Activated CD4-positive, alpha-beta memory T cell treated with anti-CD3 and anti-CD28 coated beads, Interleukin-2, amount 10 ng/mL, durations not matched to agents 7 days and 5 days (primary cell): ENCODE measurements at places on chromosomes 12 and 14.
A peak's percentile ranks its signal among the peaks of the same experiment; 100 is the strongest.

GRCh38 chr12:108853981-108854446 lies 3.4 kb downstream of the SSH1 start:
- DNase-seq: no peak

- DNase-seq: no peak
Observed at GRCh38 chr12:54701940-54702592, 53.9 kb upstream of the DCD start.

GRCh38 chr12:27334042-27334720 lies 1.5 kb downstream of the BMAL2 start:
- DNase-seq: no peak

DNA sequence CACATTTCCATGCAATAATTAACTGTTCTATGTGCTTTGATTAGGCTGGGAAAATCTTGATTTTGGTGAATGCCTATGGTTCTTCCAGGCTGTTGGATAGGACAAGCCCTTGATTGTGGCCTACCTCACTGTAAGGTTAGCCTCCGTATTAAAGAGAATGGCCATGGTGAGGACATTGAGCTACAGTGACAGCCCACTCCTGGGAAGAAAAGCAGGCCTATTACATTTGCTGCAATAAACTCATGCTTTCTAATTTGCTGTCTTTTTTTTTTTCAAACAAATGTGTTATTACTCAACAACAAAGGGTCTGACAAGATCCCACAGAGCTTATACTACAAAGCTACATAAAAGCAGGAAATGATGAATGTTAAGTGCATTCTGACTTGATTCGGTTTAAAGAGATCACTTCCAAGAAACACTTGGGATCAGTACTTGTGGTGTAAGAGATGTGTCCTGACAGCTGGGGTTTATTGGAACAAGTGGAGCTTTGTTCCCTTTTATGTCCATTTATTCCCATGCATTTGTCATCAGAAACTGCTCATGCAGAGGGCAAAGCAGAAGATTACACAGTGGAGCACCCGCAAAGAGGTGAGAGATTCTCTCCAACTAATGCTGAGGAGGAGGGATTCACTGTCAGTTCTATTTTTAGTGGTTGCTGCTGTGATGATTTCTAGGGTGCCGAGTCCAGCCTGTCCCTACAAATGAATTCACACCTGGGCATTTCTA lies 29.1 kb upstream of the KCNK10 start:
- DNase-seq: no peak

DNA sequence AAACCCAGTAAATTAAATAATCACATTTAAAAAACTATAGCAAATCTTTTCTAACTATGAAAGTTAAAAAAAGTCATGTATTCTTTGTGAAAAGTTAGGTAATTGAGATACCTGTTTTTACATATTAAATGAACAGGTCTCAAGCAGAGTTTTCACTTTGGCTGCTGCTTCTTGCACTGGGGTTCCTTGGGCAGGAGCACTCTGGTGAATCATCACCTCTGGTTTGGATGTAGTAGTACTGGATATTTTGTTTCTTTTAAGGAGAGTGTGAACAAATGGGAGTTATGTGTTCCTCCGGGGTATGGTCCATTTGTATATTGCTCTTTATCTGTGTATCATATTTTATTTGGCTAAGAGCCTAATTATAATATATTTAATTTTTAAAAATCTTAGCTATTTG lies 82.7 kb downstream of the FUT8 start:
- DNase-seq: no peak

- no peak for DNase-seq
Observed at GRCh38 chr14:64174922-64175782, 119.0 kb downstream of the ESR2 start.

DNA sequence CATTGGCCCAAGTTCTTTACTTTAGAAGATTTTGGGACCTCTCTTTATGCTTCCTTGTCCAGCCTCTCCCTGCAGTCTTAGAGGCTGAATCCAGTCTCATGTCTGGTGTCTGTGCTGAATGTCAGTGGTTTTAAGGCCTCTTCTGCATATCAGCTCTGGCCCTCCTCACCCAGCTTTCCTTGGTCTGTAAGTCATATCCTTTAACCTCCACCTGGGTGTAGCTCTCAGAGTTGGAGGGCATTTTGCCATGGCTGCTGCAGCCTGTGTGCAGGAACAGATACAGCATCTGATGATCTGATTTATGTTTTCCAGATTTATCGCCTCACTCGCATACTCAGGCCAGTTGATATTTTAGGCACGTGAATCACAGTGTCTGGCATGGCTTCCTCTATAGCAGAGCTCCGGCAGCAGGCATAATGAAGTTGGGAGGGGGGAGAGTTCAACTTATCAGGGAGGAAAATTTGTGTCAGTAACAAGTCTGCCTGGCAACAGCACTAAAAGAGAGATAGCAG lies 335.0 kb downstream of the PCNX1 start:
- DNase-seq: no peak

GRCh38 chr12:13981296-13981962 lies at the start of gene GRIN2B:
TSS of gene GRIN2B (minus strand) at chr12:13981602. CDS start at chr12:13866208, 115,394 bp downstream.
- DNase-seq: no peak

- no peak for DNase-seq
Observed at GRCh38 chr14:104195878-104196277, 57.5 kb downstream of the KIF26A start.

GRCh38 chr14:55160989-55161388 lies 30.4 kb downstream of the DLGAP5 start:
- no peak for DNase-seq

- DNase-seq: no peak
Observed at GRCh38 chr12:6192604-6193380, 7.4 kb upstream of the CD9 start.

DNA sequence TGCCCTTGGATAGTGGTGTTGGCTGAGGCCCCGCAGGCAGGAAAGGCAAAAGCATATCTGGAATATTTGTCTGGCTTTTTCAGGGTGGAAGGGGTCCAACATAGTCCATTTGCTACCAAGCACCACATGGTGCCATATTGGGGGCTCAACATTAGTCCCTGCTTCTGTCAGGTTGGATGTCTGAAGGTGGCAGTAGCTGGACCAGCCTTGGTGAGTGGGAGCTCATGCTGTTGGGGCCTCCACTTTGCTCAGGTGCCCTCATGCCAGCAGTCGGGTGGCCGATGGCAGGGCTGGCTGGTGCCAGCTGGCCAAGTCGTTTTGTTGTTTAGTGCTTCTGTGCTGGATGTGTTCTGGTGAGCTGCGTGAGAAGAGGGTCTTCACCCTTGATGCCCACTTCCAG lies 135.3 kb downstream of the PAPOLA start:
- peak; percentile 12 for DNase-seq

DNA sequence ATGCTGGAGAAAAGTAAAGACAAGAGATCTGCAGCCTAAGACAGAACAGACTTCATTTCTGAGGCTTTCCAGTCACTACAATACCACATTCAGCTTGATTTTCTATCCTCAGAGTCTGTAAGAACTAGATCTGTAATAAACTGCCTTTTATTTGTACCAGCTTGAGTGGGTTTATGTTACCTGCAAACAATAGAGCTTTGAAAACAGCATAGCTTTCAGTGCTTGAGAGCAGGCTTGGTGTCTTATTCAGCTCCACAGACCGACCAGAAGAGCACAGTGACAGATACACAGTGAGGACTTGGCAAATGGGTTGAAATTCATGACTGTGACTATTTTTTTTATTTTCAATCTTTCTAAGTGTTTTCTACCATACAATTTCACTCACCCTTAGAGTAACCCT lies 207.8 kb upstream of the OTX2 start:
- no peak for DNase-seq

GRCh38 chr14:35964697-35965286 lies 138.7 kb downstream of the BRMS1L start:
- no peak for DNase-seq

DNA sequence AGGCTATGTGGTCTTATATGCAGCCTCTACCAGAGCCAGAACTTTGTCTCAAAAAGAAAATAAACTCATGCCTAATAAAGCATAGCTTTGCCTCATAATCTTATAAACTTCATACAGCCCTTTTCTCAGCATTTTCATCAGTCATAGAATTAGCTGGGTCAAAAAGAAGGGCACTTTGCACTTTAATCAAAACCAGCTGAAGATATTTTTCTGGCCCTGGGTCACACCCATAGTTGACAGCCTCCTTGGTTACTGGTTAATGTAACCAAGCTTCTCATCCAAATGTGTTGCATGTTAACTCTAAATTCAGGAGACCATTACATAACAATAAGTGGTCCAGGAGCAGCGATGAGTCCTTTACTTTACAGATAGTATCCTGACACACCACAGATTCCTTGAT lies 558.2 kb downstream of the FLRT2 start:
- DNase-seq: no peak

DNA sequence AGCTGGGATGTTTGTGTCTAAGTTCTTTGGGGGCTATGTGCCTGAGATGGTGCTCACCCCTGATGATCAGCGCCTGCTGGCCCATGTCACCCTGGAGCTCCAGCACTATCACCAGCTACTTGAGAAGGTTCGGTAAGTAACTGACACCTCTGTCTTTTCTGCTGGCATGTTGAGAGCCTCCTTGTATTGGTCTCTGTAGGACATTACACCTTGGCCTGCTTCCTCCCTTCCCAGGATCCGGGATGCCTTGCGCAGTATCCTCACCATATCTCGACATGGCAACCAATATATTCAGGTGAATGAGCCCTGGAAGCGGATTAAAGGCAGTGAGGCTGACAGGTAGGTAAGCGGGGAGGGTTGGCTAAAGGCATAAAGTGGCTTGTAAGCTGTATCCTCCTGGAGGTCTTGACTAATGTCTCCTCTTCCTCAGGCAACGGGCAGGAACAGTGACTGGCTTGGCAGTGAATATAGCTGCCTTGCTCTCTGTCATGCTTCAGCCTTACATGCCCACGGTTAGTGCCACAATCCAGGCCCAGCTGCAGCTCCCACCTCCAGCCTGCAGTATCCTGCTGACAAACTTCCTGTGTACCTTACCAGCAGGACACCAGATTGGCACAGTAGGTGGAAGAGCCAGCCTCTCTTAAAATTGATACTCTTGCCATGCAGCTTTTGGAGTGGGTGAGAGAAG lies 5.5 kb downstream of the DDIT3 start:
- DNase-seq: no peak

GRCh38 chr14:70881549-70882177 lies 25.6 kb upstream of the PCNX1 start:
- no peak for DNase-seq

- DNase-seq: no peak
Observed at GRCh38 chr14:100578552-100578951, 8.7 kb downstream of the BEGAIN start.

DNA sequence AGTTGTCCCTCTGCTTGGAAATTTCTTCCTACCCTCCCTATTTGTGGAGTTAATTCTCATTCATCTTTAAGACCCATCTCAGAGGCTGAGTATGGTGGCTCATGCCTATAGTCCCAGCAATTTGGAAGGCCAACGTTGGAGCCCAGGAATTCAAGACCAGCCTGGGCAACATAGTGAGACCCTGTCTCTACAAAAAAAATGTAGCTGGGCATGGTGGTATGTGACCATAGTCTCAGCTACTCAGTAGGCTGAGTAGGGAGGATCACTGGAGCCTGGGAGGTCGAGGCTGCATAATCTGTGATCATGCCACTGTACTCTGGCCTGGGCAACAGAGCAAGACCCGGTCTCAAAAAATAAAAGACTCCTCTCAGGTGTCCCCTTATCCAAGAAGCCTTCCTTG lies 125.1 kb downstream of the SUDS3 start:
- DNase-seq: no peak

GRCh38 chr12:132596016-132596415 lies 14.4 kb downstream of the LRCOL1 start:
- no peak for DNase-seq

GRCh38 chr12:18123707-18124106 lies 33.7 kb upstream of the RERGL start:
- DNase-seq: no peak
